Activated gamma-delta T cell treated with anti-CD3 and anti-CD28 coated beads, Interleukin-2, amount 50 U/mL, for 16 hours (primary cell): ENCODE measurements at places on chromosomes 13 and 19.
A peak's percentile ranks its signal among the peaks of the same experiment; 100 is the strongest.

DNA sequence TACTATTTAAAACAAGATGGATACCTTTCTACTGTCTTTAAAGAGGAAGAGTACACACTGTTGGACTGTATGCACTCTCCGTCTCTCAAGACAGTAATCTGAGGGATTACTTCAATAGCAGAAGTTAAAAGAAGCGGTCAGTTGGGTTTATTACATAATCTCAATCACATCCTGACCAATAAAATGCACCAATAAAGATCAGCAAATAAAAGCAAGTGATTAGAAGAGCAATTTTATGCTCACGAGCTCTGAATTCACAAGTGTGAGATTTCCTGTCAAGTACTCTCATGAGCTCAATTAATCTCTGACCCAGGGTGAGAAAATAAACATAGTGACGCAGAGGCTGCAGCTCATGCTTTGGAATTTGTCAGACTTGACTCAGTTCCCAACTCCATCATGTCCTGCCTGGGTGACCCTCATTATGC, 12.2 kb downstream of the ABCC4 start:
- no peak for DNase-seq

GRCh38 chr19:40549007-40549708, 27.5 kb upstream of the SHKBP1 start:
- peak; percentile 62 for DNase-seq

- DNase-seq, result no peak
Observed at GRCh38 chr19:19120308-19121231, 17.7 kb downstream of the TMEM161A start.

GRCh38 chr19:48367855-48368254, 3.7 kb downstream of the SYNGR4 start:
- no peak for DNase-seq

DNA sequence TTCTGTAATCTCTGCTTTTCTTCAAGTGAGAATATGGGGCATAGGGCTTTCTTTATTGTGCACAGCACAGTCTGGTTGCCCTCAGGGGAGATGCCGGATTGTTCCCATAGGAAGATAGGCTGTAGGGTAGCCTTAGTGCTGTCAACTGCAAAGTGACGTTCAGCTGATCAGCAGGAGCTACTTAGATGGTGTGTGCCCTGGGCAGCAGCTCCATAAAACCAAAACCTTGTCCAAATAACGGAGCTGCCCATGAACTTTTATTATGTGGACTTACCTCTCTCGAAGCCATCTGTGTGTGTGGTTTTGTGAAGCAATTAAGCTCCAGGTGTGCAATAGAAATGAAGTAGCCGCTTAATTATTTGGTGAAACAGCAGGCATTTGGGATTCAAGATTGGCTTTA, 120.0 kb upstream of the RNF113B start:
- no peak for DNase-seq

GRCh38 chr13:85693889-85694511, 105.2 kb downstream of the SLITRK6 start:
- no peak for DNase-seq

DNA sequence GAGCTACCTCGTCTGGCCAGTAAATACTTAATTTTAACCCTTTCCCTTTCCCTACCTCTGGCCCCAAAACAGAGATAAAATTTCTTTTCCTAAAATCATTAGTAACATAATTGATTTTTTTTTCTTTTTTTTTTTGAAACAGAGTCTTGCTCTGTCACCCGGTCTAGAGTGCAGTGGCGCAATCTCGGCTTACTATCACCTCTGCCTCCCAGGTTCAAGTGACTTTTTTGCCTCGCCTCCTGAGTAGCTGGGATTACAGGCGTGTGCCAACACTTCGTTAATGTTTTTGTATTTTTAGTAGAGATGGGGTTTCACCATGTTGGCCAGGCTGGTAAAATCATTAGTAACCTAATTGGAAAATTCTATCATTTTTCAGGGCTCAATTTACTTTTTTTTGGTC, 10.4 kb upstream of the TRIM13 start:
- DNase-seq, result no peak

GRCh38 chr19:6802336-6803035, 30.0 kb downstream of the VAV1 start:
- peak; percentile 75 for DNase-seq

- DNase-seq, result no peak
Observed at GRCh38 chr13:33331962-33332361, 46.4 kb upstream of the STARD13 start.

GRCh38 chr13:74129500-74130191, 4.6 kb downstream of the KLF12 start:
- peak; percentile 4 for DNase-seq

DNA sequence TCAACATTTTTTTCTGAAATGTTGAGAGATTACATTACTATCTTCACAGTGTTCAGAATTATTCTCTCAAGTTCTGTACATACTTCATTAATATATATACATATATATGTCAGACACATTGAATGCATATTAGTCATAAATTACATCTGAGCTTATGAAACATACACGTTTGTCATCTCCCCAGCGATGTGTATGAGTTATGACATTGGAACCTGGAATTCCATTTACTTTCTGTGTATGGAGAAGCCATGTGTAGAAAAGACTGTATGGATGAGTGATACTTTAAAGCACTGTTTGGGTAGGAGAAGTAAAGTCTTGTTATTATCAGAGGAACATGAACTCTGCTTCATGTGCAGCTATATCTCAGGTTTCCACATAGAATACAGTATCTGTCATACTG, 167.2 kb downstream of the FGF14 start:
- no peak for DNase-seq

DNA sequence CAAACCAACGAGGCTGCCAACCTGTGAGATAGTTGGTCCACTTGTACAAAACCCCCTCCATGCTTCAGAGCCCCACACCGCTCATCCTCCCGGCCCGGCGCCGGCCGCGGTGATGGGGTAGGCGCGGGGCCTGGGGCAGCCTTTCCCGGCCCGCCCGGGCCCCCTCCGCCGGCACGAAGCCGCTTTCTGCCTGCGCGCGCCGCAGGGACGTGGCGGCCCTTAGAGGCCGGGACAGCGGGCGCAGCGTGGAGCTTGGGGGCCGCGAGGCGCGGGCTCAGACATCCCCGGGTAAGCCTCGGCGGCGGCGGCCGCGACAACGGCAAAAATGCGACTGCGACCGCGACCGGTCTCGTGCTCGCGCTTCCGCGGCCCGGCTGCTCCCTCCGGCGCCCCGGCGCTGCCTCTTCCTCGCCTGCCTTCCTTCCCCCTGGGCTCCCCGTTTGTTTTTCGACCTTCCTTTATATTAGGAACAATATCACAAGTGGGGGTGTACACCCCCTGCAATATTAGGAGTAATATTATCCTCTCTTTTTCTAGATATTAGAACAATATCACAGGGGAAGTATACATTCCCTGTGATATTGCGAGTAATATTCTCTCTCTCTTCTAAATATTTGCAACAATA, 53.9 kb upstream of the CEACAM21 start:
- DNase-seq, result no peak

- DNase-seq, result no peak
Observed at GRCh38 chr19:1116726-1117581, 13.2 kb downstream of the GPX4 start.

DNA sequence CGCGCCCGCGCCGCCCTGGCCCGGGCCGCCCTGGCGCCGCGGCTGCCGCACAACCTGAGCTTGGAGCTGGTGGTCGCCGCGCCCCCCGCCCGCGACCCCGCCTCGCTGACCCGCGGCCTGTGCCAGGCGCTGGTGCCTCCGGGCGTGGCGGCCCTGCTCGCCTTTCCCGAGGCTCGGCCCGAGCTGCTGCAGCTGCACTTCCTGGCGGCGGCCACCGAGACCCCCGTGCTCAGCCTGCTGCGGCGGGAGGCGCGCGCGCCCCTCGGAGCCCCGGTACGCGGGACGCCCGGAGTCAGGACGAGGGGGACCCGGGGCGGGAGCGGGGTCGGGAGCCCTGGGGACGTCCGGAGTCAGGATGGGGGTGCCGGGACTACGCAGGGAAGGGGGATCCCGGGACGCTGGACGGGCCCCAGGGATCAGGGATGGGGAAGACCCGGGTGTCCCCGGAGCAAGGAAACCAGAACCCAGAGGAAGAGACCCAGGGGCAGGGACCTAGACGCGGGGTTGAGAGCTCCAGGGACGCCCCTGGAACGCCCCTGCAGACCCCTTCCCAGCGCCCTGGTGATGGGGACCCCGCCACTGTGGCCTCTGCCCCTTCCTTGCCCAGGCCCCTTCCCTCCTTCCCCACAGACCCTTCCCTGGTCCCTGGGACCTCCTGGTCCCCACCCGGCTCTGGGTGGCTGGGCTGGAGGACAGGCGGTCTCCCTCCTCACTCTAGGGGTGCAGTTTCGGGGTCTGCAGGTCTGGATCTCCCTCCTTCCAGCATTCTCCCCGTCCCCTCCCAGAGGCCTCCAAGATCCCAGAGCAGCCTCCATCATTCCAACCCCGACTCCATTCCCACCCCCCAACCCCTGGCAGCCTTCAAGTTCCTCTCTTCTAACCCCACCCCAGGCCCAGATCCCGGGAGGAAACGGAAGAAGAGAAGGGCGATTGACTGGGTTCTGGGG, 645 bp downstream of the GRIN3B start:
- DNase-seq, result no peak

DNA sequence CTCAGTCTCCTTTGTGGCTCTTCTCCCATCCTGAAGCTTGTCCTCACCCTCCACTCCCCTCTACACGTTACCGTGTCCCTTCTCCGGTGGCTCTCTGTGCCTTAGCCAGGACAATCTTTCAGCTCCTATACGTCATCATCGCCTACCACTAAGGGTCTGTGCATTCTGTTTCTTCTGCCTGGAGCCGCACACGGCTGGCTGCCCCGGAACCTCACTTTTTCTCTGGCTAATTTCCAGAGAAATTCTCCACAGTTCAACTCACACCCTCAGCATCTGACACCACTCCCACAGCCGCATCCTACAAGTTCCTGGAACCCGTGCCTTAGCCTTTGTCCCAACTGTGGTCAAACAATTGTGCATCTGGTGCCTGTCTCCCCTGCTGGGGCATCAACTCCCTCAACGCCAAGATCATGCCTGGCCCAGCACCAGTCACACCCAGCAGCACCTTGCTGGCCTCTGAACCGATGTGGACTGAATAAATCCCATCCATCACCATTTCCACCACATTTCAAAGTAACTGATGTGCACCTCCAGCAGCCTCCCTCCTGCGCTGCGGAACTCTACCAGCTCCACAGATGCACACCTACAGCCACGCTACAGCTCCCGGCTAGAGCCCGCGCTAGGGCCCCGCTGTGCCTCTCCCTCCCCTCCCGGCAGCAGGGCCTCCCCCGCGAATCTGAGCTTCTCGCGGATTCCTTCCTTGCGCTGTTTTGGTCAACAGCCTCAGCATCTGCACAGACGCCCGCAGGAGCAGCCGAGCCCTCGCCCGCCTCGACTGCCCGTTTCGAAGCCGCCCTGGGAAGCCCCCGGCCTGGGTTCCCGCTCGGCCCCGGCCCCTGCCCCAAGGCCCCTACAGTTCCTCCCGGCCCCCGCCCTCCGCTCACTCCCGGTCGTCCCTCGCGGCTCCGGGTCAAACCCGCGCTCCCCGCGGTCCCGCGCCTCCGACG, 689 bp downstream of the DCUN1D2 start:
- peak; percentile 4 for DNase-seq

GRCh38 chr19:18993115-18993514, 40.2 kb downstream of the SUGP2 start:
- DNase-seq, result no peak

GRCh38 chr19:35063940-35064818, 22.7 kb downstream of the HPN start:
- no peak for DNase-seq

DNA sequence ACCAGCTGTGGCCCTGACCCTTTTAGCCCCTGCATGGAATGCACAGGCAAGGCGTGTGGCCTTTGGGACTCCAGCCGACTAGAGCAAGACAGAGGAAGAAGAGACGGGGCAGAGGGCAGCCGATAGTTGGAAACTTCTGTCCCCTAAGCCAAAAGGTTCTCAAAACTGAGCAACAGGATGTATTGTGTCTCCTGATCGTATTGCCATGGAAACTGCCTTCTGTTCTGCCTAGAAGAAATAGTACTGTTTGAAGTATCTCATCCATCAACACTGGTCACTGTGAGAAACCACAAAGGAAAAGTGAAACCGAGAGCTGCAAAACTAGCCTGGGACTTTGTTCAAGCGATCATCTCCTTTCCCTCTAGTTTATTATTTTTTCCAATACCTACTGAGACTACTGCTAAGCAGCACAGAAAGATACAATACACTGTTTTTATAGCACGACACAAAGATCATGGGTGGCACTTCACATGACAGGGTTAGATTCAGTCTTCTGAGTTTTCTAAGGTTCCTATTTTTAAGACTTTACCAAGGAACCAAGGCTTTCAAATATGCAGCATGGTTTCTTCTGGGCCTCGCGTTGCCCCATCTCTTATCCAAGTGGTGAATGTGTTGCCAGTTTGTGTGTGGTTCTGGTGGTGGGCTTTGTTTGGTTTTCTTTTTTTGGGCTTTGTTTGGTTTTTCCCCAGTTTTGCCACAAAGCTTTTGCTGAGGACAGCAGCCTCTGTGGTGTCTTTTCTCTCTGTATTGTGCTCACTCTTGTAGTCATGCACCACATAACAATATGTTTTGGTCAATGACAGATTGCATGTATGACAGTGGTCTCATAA, 49.3 kb upstream of the GPR183 start:
- no peak for DNase-seq

DNA sequence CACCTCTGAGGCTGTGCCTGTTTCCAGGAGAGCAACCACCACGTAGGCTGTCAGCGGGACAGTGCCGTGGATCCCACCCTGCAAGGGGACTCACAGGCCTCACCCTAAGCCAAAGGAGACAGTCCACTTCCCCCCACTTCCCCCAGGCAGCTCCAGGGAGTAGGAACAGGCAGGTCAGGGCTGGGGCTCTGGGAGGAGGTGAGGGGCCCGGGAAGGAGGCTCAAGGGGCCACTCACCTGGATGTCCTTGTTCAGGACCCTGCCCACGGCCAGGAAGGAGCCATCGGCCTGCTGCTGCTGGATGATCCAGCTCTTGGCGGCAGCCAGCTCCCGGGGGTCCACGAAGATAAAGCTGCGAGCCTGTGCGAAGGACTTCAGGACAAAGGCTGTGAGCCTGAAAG, 25.6 kb downstream of the F2RL3 start:
- DNase-seq, result no peak

DNA sequence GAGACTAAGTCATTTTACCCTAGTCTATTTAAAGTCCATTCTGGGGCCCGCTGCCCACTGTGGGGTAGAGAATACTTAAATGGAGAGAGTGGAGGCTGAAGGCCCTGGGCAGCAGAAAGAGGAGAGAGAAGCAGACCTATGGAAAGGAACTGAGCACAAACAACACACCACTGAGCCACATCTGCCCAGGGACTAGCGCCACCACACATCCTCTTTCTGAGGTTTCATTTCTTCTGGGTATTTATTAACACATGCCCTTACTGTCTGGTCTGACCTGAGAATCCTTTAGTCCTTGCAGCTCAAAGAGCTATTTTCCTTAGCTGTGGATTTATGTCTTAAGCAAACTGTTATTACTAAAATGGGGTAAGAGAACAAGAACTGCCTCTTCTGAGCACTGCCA, 154.0 kb downstream of the NALCN start:
- DNase-seq, result no peak
